Chondrocyte (in vitro differentiated cells): ENCODE measurements at places on chromosomes 16 and 17.

- peaks cover 4% of the 10 kb centered on the region for H3K36me3 ChIP-seq
- no peak overlapping the region for H3K4me3 ChIP-seq
- no peak overlapping the region for H3K27ac ChIP-seq
- H3K27me3 ChIP-seq, result no peaks in the 10 kb centered on the region
These were observed 117.9 kb upstream of the AXIN2 start for GRCh38 chr17:65679165-65679845.

DNA sequence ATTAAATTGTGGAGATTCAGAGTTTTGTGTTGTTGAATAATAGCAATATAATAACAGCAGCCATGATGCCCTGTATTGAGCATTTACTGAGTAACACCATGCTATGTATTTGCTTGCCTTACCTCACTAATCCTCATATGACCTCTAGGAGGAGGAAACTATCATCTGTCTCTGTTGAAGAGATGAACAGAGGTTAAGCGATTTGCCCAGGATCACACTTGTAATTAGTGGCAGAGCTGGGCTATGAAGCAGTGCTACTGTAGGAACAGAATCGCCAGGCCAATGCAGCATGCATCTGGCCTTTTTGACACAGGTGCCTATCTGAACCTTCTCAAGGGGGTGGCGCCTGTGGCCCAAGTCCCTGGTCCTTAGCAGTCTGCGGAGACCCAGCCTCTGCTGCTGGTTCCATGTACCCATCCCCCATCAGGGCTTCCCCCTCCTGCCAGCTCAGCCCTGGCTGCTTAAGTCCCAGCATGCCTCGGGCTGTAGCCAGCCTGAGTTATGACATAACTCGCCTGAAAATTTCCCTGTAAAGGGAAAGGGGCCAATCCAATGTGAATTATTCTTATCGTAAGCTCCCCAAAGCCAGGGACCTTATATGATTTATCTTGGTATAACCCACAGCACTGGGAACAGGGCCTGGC lies 50.4 kb upstream of the HS3ST2 start:
- H3K4me1 ChIP-seq, result no peaks in the 10 kb centered on the region
- H3K27ac ChIP-seq, result no peak overlapping the region
- H3K4me3 ChIP-seq, result no peak overlapping the region
- H3K36me3 ChIP-seq, result no peaks in the 10 kb centered on the region
- no peak for DNase-seq

- H3K36me3 ChIP-seq, result peaks cover 9% of the 10 kb centered on the region
- peaks cover 57% of the 10 kb centered on the region for H3K4me1 ChIP-seq
- peak overlapping the region; percentile 76 for H3K27ac ChIP-seq
- DNase-seq, result no peak
These were observed 25.2 kb upstream of the ERN1 start for GRCh38 chr17:64155129-64155528.

GRCh38 chr16:87068762-87069150 lies 248.4 kb downstream of the C16orf95 start:
- H3K4me1 ChIP-seq, result peaks cover 27% of the 10 kb centered on the region
- no peak for DNase-seq
- H3K27ac ChIP-seq, result no peak overlapping the region
- no peaks in the 10 kb centered on the region for H3K27me3 ChIP-seq
